Activated naive CD4-positive, alpha-beta T cell treated with Interleukin-2 at 50 U/mL for 16 hours (primary cell): ENCODE measurements at places on chromosomes 13 and 19.

- DNase-seq = no peak
These were observed 39.6 kb upstream of the FREM2 start for GRCh38 chr13:38647312-38647711.

DNA sequence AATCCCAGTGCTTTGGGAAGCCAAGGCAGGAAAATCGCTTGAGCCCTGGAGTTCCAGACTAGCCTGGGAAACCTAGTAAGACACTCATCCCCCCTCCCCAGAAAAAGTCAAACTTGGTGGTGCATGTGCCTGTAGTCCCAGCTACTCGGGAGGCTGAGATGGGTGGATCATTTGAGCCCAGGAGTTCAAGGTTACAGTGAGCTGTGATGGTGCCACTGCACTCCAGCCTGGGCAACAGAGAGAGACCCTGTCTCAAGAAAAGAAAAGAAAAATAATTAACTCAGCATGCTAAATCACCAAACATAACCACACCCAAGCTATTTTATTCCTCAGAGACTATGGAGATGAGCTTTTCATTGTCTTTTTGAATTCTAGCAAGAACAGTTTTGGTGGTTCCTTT lies 56.2 kb upstream of the SCEL start:
- DNase-seq = no peak

GRCh38 chr19:51333836-51334460 lies 8.0 kb downstream of the VSIG10L start:
- no peak for DNase-seq

DNA sequence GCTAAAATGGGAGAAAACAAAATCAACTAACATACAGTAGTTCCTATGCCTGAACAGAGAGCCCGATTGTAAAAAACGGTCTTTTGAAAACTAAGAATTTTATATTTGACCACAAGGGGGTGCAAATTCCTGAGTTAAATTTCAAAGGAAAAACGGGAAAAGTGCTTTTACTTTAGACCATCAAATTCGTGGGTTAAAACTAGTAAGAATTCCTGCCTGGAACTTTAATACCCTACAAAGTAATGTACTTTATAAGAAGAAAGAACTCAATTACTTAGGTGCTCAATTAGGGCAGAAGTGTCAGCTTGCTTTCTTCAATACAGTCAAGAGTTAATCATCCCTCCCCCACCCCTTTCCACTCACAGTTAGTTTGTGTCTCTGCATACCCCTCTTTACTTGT lies 69.8 kb downstream of the KCNRG start:
- DNase-seq = no peak

- no peak for DNase-seq
These were observed 636.2 kb upstream of the KLF12 start for GRCh38 chr13:74770361-74770760.

DNA sequence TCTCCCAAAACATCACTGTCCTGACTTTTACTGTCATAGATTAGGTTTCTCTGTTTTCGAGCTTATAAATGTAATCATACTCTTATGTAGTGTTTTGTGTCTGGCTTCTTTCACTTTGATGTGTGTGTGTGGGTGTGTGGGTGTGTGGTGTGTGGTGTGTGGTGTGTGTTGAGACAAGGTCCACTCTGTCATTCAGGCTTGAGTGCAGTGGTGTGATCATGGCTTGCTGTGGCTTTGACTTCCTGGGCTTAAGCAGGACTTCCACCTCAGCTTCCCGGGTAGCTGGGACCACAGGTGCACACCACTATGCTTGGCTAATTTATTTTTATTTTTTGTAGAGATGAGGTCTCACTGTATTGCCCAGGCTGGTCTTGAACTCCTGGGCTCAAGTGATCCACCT lies 59.6 kb downstream of the PDS5B start:
- peak; percentile 39 for DNase-seq
